A549 treated with GW870086 at 1 μM for 4 hours (cell line): ENCODE measurements at places on chromosomes 7 and 10. TPM values are rescaled to one million over a fixed set of nuclear protein-coding genes. Genes with fewer than 3 reads are reported as not detected.

SORBS1 gene
- 0.42 to 0.93 TPM (median 0.50 TPM) in 5 replicates for total RNA-seq

ZNF804B gene
- not detected in 5 replicates for total RNA-seq

SYT15 gene
- 1.6 to 3.3 TPM (median 2.7 TPM) in 5 replicates for total RNA-seq

PSMA2 gene
- total RNA-seq: 196 to 218 TPM (median 201 TPM) in 5 replicates

ADRB1 gene
- 0.62 to 1.6 TPM (median 1.1 TPM) in 5 replicates for total RNA-seq

ACTL6B gene
- not detected in 5 replicates for total RNA-seq

PTPRZ1 gene
- total RNA-seq: not detected in 5 replicates

FAM13C gene
- total RNA-seq: 0.05 to 0.29 TPM (median 0.11 TPM) in 3 of 5 replicates, not detected in the others

MYPN gene
- 2.0 to 2.9 TPM (median 2.3 TPM) in 5 replicates for total RNA-seq

FKBP6 gene
- not detected in 5 replicates for total RNA-seq

TAX1BP1 gene
- 61.1 to 95.3 TPM (median 76.9 TPM) in 5 replicates for total RNA-seq

GDF10 gene
- 0.06 to 0.22 TPM (median 0.07 TPM) in 4 of 5 replicates, not detected in the other for total RNA-seq

NXPH1 gene
- total RNA-seq: not detected in 5 replicates

CEP55 gene
- total RNA-seq: 53.5 to 73.6 TPM (median 65.2 TPM) in 5 replicates
